ENCODE measurements at places on chromosomes 1 and 21. TPM values are rescaled to one million over a fixed set of nuclear protein-coding genes. Genes with fewer than 3 reads are reported as not detected.
A peak's percentile ranks its signal among the peaks of the same experiment; 100 is the strongest.

GRCh38 chr1:232620356-232620969 is 9.5 kb downstream of the SIPA1L2 start:
- no peak overlapping the region for H3K27ac ChIP-seq
- H3K36me3 ChIP-seq = no peaks in the 10 kb centered on the region
- H3K4me1 ChIP-seq = peaks cover 32% of the 10 kb centered on the region
- no peaks in the 10 kb centered on the region for H3K27me3 ChIP-seq
- no peak overlapping the region for H3K4me3 ChIP-seq

- no peak overlapping the region for H3K4me3 ChIP-seq
- DNase-seq = no peak
- no peaks in the 10 kb centered on the region for H3K27me3 ChIP-seq
Observed at GRCh38 chr1:211210965-211211364, 48.2 kb upstream of the RCOR3 start.

GRCh38 chr1:51549016-51549619 is 30.1 kb upstream of the EPS15 start:
- H3K27ac ChIP-seq = no peak overlapping the region
- no peak overlapping the region for H3K4me3 ChIP-seq
- DNase-seq = no peak
- no peaks in the 10 kb centered on the region for H3K27me3 ChIP-seq
- peaks cover 11% of the 10 kb centered on the region for H3K4me1 ChIP-seq
- H3K36me3 ChIP-seq = no peaks in the 10 kb centered on the region

GRCh38 chr1:160377585-160378206 is 10.8 kb downstream of the NHLH1 start:
- no peak overlapping the region for H3K4me3 ChIP-seq
- H3K27me3 ChIP-seq = no peaks in the 10 kb centered on the region
- H3K27ac ChIP-seq = no peak overlapping the region
- H3K4me1 ChIP-seq = no peaks in the 10 kb centered on the region
- no peaks in the 10 kb centered on the region for H3K36me3 ChIP-seq
- DNase-seq = no peak

The CLCA1 gene
- total RNA-seq = 0.12 TPM

GRCh38 chr1:9065213-9065751 is 4.2 kb downstream of the SLC2A5 start:
- H3K4me3 ChIP-seq = no peak overlapping the region
- DNase-seq = no peak
- H3K27me3 ChIP-seq = no peaks in the 10 kb centered on the region
- no peak overlapping the region for H3K27ac ChIP-seq
- H3K4me1 ChIP-seq = no peaks in the 10 kb centered on the region
- no peaks in the 10 kb centered on the region for H3K36me3 ChIP-seq

The HRNR gene
- total RNA-seq = not detected

DNA sequence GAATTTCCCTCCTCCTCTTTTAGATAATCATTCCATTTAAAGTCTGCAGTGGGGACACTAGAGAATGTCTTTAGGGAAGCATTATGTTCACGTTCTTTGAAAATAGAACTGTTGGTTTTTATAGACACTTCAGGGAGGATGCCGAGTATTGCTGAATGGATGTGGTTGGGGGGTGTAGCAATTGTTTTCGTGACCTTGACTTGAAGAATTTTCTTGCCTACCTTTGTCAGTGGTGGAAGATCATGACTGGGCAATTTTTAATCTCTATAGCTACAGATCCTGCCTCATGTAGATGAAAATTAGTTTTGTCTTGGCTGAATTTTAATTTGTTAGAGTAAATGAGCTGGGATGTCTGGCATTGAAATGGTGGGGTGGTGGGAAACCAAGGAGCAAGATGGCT is 3.8 kb downstream of the SMG7 start:
- H3K27ac ChIP-seq = no peak overlapping the region
- H3K4me3 ChIP-seq = no peak overlapping the region
- no peaks in the 10 kb centered on the region for H3K36me3 ChIP-seq
- H3K4me1 ChIP-seq = peaks cover 5% of the 10 kb centered on the region
- H3K27me3 ChIP-seq = no peaks in the 10 kb centered on the region
- no peak for DNase-seq

DNA sequence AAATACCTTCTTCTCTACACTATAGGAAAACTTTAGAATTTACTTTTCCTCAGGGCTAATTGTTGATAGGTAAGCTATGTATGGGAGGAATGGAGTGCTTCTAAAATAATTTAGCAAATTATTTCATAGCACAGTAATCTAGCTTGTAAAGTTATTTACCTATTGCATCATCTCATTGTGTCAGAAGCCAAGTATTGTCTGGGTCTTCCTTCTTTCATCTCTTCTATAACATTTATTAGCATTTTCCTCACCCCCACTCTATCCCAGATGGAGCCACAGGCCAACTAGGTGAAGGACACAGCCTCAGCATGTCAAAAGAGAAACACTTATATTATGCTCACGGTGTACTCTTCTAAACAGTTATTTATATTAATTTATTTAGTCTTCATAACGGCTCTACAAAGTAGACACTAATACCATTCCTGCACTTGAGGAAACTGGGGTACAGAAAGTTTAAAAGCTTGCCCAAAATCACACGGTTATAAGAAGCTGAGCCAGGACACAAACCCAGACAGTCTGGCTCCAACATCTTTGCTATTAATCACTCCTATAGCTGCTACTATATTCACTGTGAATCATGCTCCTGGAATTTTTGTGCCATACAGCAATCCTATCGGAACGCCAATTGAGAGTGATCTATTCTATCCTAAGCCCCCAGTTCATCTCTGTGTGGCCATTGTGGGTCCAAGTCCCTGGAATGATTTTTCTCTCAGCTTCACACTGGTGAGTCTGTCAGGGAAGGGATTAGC is 43.1 kb downstream of the OR10J5 start:
- H3K36me3 ChIP-seq = no peaks in the 10 kb centered on the region
- H3K4me3 ChIP-seq = no peak overlapping the region
- no peaks in the 10 kb centered on the region for H3K27me3 ChIP-seq
- no peak overlapping the region for H3K27ac ChIP-seq

The GRIK1 gene
- total RNA-seq = not detected

GRCh38 chr1:44777969-44778635 is 2.8 kb downstream of the RPS8 start:
- no peak for DNase-seq
- H3K4me1 ChIP-seq = peaks cover 10% of the 10 kb centered on the region
- peak overlapping the region; percentile 86 for H3K27ac ChIP-seq
- no peak overlapping the region for H3K4me3 ChIP-seq
- H3K36me3 ChIP-seq = peaks cover 49% of the 10 kb centered on the region

DNA sequence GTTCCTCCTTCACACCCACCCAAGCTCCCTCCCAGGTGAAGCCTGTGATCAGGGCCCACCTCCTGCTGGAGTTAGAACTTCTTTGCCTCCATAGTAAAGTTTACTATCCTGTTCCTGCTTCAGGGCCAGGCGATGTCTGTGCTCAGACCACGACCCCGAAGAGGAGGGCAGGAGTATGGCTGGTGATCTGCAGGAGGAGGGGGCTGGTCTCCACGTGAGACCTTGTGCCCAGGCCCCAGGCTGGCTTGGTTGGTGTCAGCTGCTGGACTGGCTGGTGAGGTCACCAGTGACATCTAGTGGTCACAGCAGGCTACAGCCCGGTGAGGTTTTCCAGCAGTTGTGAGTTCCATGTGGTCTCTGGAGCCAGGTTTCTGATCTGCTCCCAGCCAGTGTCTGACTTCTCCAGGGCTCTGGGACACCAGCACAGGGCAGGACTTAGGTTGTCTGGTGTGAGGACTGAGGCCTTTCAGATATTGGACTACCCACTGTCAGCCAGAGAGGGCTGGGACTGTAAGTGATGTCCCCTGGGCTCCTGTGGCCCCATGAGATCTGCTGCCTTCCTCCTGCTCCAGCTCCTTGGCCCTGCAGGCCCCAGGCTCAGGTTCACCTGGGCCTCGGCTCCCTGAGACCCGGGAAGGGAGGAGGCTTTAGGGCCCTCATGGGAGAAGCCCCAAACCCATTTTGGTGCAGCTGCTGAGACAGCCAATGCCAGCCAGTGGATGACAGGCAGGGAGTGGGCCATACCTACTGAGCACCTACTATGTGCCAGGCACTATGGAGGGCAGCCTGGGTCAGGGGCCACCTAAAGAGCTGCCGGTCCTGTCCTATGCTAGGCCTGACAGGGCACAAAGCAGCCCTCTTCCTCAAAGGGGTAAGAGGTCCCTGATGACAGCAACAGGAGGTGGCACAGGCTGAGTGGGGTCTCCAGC is 6.0 kb upstream of the UBL4B start:
- H3K27ac ChIP-seq = no peak overlapping the region
- no peaks in the 10 kb centered on the region for H3K4me1 ChIP-seq
- H3K36me3 ChIP-seq = no peaks in the 10 kb centered on the region
- peaks cover 3% of the 10 kb centered on the region for H3K27me3 ChIP-seq

DNA sequence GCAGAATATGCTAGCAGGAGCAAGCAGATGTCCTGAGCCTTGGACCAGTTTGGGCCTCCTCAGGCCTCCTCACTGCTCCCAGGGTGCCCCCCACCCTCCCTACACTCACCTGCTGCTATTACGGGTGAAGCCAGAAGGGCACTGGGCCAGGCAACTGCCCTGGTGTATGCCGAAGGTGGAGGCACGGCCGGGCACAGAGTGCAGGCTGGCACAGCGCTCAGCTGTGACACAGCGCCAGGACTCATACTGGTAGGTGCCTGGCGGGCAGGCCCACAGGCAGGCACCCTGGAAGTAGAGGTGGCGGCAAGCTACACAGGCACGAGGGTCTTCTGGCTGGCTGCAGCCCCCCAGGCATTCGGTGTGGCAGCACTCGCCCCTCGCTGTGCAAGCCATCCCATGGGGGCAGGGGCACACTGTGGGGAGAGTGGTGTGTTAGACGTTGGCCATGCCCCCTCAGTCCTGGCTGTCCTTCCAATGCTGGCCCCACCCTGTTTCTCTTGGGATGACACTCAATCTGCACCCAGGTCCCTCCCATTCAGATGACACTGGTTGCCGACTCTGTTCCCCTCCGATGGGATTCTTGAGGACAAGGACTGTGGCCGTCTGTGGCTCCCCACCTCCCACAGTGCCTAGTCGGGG is 7.0 kb downstream of the INSRR start:
- H3K4me3 ChIP-seq = no peak overlapping the region
- no peaks in the 10 kb centered on the region for H3K27me3 ChIP-seq
- H3K27ac ChIP-seq = no peak overlapping the region
- no peaks in the 10 kb centered on the region for H3K36me3 ChIP-seq

The ESPN gene
- 114 TPM for total RNA-seq

DNA sequence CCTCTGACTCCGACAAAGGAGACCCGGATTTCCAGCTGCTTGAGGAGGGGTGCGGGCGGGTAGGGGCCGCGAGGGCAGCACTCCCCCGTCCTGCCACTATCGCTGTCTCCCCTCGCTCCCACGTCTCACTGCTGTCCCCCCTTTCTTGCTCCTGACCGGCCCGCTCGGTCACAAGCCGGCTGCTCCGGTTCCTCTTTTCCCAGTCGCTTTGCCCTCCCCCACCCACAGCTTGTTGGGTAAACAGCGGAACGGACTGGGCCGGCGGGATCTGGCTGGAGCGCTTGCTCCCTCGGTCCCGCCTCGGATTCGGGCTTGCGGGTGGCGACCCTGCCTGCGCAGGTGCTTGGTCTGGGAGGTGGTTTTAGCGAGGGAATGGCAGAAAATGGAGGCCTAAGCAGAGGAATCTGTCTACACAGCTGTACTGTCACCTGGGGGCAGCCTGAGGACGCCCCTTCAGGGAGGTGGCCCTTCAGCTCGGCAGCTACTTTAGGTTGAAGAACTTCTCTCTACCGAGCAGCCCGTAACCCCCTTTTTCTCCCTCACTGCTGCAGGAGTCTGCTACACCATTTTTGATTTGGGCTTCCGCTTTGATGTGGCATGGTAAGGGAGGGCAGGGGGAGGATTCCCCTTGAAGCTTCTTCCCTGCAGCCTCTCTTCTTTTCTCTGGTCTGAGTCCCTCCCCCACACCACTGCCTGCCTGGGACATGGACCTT is 645 bp downstream of the ATP6V0B start:
- H3K27me3 ChIP-seq = no peaks in the 10 kb centered on the region
- peak overlapping the region; percentile 80 for H3K27ac ChIP-seq
- H3K4me3 ChIP-seq = peak overlapping the region; percentile 92
- peaks cover 50% of the 10 kb centered on the region for H3K36me3 ChIP-seq
- H3K4me1 ChIP-seq = peaks cover 24% of the 10 kb centered on the region
- DNase-seq = no peak

The KPRP gene
- total RNA-seq = not detected

The ESRRG gene
- not detected for total RNA-seq

The EXOC8 gene
- total RNA-seq = 12.7 TPM

DNA sequence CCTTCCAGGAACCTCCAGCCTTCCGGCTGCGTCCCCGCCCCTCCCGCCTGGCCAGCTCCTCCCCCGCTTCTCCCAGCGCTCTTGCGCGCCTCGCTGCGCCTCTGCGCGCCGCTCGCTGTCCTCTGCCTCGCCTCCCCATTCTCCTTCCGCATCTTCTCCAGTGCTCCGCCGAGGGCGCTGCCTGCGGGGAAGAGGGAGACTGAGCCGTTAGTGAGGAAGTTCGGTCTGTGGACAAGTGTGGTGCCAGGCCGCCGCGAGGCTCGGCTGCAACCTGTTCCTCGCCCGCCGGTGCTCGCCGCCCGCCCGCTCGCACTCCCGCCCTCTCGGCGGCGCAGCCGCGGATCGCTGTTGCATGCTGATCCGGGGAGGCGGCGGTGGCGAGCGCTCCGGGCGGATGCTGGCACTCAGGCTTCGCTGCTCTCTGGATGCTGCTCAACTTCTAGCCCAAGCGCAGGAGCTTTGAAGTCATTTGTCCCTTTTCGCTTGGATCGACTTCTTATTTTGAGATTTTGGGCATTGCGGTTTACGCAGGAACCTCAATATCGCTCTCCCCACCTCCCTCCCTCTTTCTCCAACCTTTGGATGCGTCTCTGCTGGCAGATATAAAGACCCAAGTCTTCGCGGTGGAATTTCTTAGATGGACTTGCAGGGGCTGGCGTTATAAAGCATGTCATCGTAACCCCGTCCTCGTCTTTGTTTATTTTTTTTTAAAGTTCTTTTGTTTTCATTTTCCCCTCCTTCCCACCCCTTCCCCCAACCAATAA is 614 bp upstream of the CACNA1E start:
- H3K4me3 ChIP-seq = no peak overlapping the region
- H3K27ac ChIP-seq = no peak overlapping the region
- DNase-seq = no peak
- no peaks in the 10 kb centered on the region for H3K36me3 ChIP-seq

- H3K4me3 ChIP-seq = no peak overlapping the region
- no peak overlapping the region for H3K27ac ChIP-seq
- H3K4me1 ChIP-seq = no peaks in the 10 kb centered on the region
- H3K36me3 ChIP-seq = no peaks in the 10 kb centered on the region
Observed at GRCh38 chr1:111399792-111400610, 27.5 kb downstream of the OVGP1 start.

DNA sequence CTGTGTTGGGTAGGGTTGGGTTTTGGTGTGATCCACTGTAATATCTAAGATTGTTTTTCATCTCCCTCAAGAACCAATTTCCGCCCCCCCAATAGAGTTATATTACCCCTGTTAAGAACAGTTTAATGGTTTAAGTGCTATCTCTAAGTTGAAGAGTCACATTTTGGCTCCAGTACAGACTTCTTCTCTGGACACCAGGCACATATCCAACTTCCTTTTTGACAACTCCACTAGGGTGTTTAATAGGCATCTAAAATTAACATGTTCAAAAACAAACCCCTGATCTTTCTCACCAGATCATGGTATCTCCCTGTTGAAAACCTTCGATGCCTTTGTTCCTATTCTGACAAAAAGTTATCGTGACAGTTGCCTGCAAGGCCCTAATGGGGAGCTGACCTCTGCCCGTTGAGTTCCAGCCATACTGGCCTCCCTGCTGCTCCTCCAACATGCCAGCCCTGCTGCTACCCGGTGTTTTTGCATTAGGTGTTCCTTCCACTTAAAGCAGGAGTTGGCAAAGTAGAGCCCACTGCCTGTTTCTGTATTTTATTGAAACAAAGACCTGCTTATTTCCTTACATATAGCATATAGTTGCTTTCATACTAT is 18.6 kb downstream of the USP24 start:
- no peak overlapping the region for H3K27ac ChIP-seq
- H3K4me3 ChIP-seq = no peak overlapping the region
- no peaks in the 10 kb centered on the region for H3K4me1 ChIP-seq
- no peak for DNase-seq
- no peaks in the 10 kb centered on the region for H3K36me3 ChIP-seq
